Astrocyte of the hippocampus (primary cell): ENCODE measurements at places on chromosomes 1 and 21.

- DNase-seq = no peak
Observed at GRCh38 chr1:23895082-23895481, 18.1 kb downstream of the CNR2 start.

DNA sequence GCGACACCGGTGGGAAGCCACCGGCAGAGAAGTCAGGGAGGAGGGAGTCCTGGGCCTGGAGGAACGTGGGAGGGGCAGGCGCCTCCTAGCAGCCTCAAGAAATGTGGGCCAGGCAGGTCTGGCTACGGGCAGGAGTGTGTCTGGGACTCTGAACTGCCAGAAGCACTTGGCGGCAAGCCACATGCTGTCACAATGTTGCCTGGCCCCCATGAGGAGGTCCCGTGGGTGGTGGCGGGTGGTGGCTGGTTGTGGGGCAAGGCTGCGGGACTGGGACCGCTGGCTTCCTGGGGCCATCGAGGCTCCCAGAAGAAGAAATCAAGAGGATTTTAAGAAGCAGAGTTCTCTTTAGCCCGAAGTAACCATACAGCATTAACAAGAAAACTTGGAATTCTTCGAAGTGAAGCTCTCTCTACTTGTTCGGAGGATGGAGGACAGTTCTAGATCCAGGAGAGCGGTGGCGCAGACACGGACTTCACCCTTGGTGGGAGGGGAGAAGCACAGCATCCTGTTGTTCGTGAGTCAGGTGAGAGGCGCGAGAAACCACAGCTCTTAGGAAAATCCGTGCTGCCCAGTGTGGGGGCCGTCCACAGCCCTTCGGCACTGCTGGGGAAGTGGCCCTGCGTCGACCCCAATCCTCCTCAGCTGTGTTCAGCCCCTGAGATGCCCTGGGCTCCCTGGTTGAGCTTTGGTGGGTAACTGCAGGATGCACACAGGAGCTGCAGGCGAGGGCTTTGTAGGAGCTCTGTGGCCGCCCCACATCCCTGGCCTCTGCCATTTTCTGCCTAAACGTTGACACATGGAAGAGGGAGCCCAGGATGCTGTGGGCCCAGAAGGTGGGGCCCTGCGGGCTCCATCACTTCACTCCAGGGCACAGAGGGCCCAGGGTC, 12.4 kb downstream of the SKI start:
- peak; percentile 83 for DNase-seq

DNA sequence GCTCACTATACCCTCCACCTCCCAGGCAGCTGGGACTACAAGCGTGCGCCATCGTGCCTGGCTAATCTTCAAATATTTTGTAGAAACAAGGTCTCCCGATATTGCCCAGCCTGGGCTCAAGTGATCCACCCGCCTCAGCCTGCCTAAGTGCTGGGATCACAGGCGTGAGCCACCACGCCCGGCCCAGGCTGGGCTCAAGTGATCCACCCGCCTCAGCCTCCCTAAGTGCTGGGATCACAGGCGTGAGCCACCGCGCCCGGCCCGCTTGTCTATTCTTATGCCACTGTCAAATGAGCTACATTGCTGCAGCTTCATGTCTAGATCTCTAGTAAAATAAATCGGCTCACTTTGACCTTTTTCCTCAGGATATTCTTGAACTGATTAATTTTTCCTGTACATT, 107.7 kb upstream of the COL6A1 start:
- DNase-seq = no peak

- peak; percentile 32 for DNase-seq
Observed at GRCh38 chr1:29011775-29012174, 97.4 kb downstream of the EPB41 start.

DNA sequence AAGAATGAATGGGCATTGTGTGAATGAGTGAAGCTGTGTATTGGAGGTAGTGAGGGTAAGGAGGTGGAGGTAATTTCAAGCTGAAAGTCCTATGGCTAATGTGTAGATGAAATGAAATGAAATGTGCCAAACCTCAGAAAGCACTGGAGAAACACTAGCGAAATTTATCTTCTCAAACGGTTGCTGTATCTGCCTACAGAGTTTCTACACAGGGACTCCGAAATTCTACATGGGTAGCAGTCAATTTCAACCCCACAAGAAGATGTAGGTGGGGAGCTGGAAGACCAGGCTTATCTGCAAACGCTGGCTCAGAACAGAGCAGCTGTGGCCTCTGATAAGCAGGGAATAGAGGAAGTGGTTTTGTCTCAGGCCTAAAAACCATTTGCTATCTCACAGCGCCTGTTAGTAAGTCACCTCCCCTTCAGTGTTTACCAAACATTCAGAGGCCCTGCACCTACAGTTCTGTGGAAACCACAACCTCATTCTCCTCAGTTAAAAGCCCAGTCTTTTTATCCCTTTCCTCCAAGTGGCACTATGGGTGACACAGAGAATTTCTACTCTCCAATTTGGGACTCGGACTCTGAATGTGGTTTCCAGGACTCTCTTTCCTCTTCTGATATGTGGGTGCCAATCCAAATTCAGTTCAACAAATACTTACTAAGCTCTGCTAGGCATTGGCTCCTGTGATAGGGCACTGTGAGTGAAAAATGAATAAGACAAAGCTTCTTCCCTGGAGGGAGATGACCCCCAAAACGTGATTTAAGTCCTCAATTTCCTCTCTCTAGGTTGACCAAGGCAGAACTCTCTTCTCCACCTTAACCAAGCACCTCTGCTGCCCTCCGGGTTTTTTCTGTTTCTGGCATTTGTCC, 17.2 kb upstream of the SLAMF6 start:
- no peak for DNase-seq

GRCh38 chr1:160742428-160743127, 3.5 kb downstream of the SLAMF7 start:
- no peak for DNase-seq

DNA sequence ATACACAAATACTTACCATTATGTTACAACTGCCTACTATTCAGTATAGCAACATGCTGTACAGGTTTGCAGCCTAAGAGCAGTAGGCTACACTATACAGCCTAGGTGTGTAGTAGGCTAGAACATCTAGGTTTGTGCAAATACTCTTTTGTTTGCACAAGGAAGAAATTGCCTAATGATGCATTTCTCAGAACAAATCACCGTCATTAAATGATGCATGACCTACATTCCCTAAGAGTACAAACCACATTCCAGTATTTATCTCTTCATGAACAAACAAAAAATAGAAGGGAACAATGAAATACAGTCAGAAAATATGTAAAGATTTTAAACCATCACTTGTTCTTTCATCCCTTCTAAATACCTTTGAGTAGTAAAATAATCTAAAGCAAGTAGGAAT, 109.7 kb upstream of the HP1BP3 start:
- peak; percentile 49 for DNase-seq

- DNase-seq = no peak
Observed at GRCh38 chr1:55531644-55532043, 316.5 kb upstream of the USP24 start.

DNA sequence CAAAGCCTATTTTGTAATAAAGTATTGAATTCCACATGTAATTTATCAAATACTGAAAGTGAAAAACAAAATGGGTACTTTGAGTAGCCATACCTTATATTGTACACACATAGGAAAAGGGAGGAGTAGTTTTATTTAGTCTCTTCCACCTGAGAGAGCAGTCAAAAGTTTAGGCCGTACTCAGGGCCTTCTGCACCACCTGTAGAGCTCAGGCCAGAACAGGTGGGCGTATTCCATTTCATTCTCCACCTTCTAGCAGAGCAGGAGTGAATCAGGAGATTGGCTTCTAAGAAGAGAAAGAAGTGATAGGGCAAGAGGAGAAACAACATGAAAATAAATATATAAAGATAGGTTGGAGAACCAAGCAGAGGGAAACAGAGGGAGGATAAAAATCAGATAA, 44.0 kb downstream of the TRAF5 start:
- no peak for DNase-seq

GRCh38 chr1:148307583-148308185, 155.6 kb upstream of the NBPF11 start:
- no peak for DNase-seq

DNA sequence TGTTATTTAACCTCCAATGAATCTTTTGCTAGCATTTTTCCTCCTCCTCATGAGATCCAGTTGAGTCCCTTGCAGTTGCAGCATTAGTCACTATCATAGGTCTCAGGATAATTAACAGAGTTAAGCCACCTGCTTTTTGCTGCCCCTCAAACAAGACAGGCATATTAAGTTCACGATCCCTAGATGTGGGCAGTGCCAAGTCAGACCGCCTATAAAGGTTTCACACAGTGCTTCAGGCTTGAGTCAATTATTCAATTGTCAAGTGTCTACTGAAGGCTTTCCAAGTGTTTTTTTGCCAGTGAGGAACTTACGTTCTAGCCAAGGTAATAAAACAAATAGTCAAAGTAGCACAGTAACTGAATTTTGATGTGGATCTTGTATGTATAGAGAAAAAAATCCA, 175.0 kb downstream of the DAB1 start:
- peak; percentile 23 for DNase-seq

DNA sequence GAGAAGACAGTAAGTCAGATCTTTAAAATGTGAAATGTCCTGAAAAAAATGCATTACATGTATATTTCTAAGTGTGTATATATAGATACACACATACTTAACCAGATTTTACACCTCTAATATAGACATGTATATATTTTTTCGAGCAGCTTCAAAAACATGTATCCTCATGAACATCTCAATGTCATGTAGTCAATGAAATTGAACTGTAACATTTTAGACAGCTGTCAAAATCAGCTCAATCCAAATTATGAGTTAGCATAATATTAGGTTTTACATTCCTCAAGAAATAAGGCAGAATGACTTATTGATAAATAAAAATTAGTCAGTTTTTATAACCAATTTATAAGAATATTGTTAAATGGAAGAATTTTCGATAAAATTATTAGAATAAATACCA, 665.7 kb downstream of the BRINP3 start:
- DNase-seq = no peak

DNA sequence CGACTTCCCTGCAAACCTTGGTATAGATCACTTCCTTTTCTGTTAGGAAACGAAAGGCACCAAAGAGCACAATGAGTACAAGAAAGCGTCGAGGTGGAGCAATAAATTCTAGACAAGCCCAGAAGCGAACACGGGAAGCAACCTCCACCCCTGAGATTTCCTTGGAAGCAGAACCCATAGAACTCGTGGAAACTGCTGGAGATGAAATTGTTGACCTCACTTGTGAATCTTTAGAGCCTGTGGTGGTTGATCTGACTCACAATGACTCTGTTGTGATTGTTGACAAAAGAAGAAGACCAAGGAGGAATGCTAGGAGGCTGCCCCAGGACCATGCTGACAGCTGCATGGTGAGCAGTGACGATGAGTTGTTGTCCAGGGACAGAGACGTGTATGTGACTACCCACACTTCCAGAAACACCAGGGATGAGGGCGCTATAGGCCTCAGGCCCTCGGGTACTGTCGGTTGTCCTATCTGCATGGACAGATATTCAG, 18.5 kb downstream of the FAM89A start:
- DNase-seq = no peak
